Fibroblast of the aortic adventitia (primary cell): ENCODE measurements at places on chromosomes 7 and 10. TPM values are rescaled to one million over a fixed set of nuclear protein-coding genes. Genes with fewer than 3 reads are reported as not detected.

DNA sequence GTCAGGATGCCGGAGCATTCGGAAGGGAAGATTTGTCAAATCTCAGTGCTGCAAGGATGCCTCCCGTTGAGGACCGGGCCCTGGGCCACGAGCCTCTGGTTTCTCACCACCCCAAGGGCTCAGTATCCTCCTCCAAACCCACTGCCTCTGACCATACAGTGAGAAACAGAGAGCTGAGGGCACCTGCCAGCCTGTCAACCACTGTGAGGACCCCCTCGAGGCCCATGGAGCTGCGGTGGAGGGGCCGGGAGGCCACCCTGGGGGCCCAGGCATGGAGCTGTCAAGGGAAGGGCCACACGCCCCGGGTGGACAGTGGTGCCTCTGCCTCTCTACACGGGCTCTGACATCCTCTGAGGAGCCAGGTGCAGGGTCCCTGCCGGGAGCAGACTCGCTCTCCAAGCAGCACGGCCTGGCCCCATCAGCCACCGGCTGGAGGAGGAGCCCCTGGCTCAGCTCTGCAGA, 248.0 kb upstream of the TCERG1L start:
- no peak for DNase-seq

VIPR2 gene
- not detected in 2 replicates for total RNA-seq

DNA sequence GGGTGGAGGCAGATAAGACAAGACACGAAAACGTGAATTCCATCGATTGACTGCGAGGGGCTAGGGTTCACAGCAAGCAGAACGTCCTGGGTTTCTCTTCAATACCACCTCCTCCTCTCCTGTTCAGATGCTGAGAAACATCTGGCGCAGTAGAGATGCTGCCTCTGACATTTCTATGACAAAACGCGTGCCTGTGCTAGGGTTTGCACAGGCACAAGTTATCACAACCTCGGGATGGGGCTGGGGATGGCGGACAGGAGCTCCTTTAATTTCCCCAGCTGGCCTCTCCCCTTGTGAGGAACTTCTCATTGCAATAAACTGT, 99.8 kb upstream of the SVIL start:
- DNase-seq, result peak; percentile 47

PRXL2A gene
- total RNA-seq, result 0.90 and 17.7 TPM in 2 replicates

- peak; percentile 93 for DNase-seq
Observed at GRCh38 chr10:33193057-33193700, 141.3 kb downstream of the NRP1 start.

FRMD4A gene
- 32.1 and 42.4 TPM in 2 replicates for total RNA-seq

UBTD1 gene
- 22.1 and 35.2 TPM in 2 replicates for total RNA-seq

SUV39H2 gene
- 6.5 and 26.8 TPM in 2 replicates for total RNA-seq

- peak; percentile 14 for DNase-seq
Observed at GRCh38 chr10:19658622-19659233, 157.5 kb upstream of the PLXDC2 start.

GRCh38 chr7:23622506-23622925, 25.3 kb downstream of the CCDC126 start:
- DNase-seq, result peak; percentile 8

GRCh38 chr7:76231583-76231982, 29.9 kb downstream of the SRRM3 start:
- DNase-seq, result no peak

C7orf57 gene
- total RNA-seq, result 0.09 TPM in 1 of 2 replicates, not detected in the other

IFIT1B gene
- not detected in 2 replicates for total RNA-seq

A1CF gene
- not detected in 2 replicates for total RNA-seq

FXYD4 gene
- not detected in 2 replicates for total RNA-seq

- DNase-seq, result no peak
Observed at GRCh38 chr10:71666639-71667386, 52.8 kb downstream of the C10orf105 start.

PCLO gene
- 0.36 TPM in 1 of 2 replicates, not detected in the other for total RNA-seq

GRM3 gene
- not detected in 2 replicates for total RNA-seq

GRCh38 chr7:36448781-36449379, 59.2 kb downstream of the ANLN start:
- DNase-seq, result peak; percentile 80

DNA sequence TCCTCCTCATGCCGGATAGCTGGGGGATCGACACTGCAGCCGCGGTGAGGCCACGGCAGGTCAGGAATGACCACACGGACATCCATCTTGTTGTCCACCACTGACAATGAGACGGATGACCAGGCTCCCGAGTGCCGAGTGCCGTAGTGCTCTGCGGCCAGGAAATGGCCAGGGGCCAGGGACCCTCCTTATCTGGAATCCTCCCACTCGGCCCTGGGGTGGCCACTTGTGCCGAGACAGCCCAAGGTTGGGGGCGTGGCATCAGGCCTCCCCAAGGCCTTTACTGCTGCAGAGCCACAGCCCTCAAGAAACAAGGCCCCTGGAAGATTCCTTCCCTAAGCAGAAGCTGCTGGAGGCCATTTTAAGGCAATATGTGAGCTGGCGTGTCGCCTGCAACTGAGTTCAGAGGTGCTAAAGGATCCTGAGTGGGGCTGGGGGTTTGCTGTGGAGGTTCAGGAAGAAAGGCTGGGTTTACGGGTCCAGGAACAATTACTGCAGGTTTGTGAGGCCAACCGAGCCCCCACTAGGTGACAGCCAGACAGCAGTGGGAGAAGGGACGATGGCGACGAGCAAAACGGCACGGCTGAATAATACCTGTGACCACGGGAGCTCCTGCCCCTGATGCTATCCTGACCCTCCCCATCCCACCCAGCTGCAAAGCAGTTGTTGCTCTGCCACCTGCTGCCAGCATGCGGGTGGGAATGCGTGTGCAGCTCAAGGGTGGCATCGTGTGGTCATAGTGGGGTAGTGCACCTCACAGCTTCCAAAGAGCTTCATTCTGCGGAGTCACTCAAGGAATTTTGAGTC, 31.6 kb upstream of the LEP start:
- peak; percentile 81 for DNase-seq

COL28A1 gene
- 0.09 TPM in 1 of 2 replicates, not detected in the other for total RNA-seq

BICC1 gene
- 123 and 177 TPM in 2 replicates for total RNA-seq

DNA sequence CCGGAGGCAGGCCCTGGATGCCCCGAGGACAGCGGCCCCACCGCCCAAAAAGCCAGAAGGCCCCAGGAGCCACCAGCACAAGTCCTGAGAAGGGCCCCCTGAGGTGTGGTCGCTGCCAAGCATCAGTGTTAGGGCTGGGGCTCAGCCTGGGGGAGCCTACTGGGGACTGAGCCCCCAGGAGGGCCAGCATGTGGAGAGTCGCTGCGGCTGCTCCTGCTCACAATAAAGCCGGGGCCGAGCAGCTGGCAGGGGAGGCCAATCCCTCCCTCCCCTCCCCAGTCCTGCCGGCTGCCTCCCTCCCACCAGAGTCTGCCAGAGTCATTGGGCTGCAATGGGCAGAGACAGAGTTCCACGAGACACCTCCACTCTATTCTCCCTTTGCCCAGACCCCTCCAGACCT, 3.1 kb upstream of the ASIC3 start:
- no peak for DNase-seq

GRCh38 chr10:17407047-17407446, 47.3 kb downstream of the ST8SIA6 start:
- no peak for DNase-seq

GRCh38 chr7:131365838-131366237, 38.2 kb downstream of the MKLN1 start:
- peak; percentile 88 for DNase-seq

GRCh38 chr10:63265222-63265617, 132.1 kb downstream of the NRBF2 start:
- DNase-seq, result peak; percentile 57

C10orf62 gene
- not detected in 2 replicates for total RNA-seq

DNA sequence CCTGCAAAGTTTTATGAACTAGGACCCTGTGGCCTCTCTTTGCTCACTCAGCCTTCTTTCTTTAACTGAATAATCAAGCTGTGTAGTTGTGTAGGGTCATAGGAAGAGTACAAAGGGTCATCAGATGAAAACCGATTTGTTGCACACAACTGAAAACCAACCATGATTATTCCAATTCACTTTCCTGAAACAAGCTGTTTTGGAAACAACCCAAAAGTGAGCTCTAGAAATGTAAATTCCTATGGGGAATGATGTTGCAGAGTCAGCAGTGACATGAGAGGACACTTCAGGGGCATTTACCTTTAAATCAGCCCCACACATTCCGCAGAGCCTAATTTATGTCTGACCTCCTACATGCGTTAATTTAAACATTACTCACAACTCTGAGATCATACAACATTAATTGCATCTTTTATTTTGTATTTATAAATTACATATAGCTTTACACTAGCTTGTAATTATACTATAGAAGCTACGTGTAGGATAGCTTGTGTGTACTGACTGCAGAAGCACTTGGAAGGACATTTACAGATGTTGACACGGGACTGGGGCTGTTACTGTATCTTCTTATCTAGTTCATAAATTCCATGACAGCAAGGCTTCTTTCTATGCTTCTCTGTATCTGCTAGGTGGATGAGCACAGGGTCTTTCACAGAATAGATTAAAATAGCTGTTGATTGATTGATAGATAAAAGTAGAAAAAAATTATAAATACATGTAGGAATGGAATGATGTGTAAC, 139.9 kb upstream of the AKR1E2 start:
- no peak for DNase-seq

DNA sequence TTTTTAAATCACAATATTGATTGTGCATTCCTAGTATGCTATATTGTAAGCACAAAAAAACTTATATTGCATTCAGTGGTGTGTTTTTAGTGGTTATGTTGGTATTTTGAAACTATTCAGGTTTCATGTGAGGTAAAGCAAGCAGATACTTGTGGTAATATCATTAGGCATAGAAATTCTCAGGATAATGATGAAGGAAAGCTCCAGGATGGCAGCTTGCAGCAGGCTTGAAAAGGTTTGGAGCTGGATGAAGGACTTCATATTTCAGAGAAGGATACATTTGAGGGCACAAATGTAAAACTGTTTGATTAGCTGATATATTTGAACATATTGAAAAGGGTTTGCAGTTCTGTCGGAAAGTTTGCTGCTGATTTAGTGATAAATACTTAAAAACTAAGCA, 17.5 kb downstream of the TRIM24 start:
- DNase-seq, result no peak

DNA sequence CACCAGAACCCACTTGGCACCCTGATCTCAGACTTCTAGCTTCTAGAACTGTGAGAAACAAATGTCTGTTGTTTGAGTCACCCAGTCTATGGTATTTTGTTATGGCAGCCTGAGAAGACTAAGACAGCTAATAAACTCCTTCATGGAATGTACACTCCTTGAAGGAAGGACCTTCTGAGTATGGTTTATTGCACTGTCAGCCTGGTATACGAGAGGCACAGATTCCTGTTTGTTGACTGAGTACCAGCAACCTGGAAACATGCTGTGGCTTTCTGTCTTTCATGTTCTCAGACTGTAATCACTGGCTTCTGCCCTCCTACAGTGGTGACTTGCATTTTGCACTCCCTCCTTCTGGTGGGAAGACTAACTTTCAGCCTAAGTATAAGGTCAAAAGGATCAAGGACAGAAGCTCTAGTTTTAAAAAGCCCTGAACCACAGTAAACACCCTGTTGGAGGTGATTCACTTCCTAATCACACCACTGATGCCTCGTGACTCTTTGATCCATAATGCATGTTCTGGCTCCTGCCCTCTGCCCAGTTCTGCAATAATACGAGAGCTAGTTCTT, 319.0 kb upstream of the NPSR1 start:
- no peak for DNase-seq

DNA sequence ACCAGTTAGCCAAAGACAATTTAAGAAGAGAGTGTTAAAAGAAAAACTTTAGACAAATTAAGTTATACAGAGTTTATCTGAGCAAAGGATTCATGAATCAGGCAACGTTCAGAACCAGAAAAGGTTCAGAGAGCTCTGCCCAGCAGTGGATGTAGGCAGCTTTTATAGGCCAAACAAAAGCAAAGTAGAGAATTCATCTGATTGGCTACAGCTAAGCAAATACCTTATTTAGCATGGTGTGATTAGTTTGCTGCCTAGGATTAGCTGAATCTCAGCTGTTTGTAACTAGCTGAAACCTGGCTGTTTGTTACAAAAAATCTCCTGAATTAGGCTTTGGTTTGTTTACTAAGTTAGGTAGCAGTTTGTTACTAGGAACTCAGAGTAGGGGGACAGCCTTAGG, 66.0 kb downstream of the SLC25A40 start:
- DNase-seq, result no peak
